Activated CD4-positive, alpha-beta T cell treated with anti-CD3 and anti-CD28 coated beads, Interleukin-2, amount 50 U/mL, for 48 hours (primary cell): ENCODE measurements at places on chromosomes 6 and 20.

- DNase-seq: no peak
Measured at GRCh38 chr20:44104798-44105517, 82.0 kb downstream of the JPH2 start.

- DNase-seq: no peak
Measured at GRCh38 chr6:114267897-114268296, 74.9 kb downstream of the HS3ST5 start.

- no peak for DNase-seq
Measured at GRCh38 chr20:15359056-15359455, 1021.6 kb upstream of the FLRT3 start.

GRCh38 chr6:159701413-159701999 is 8.5 kb upstream of the SOD2 start:
- no peak for DNase-seq

DNA sequence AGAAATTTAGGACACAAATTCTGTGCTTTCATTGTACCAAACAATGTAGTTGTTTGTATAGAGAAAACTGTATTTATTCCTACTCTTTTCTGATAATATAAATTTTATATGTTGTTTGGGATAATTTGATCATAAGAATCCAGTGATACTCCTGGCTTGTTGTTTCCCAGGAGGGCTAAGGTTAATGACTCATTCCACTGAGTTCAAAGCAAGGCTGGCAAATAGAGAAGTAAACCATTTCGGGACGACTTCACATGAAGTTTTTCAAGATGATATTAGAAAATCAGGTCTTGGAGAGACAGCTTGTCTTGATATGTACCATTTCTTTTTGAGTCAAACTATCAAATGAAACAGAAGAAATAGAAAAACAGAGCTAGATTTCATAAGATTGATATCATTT is 326.1 kb upstream of the CNR1 start:
- DNase-seq: no peak

- DNase-seq: peak; percentile 73
Measured at GRCh38 chr20:51497542-51498467, 44.7 kb downstream of the NFATC2 start.

- peak; percentile 22 for DNase-seq
Measured at GRCh38 chr20:49821870-49822331, 9.3 kb downstream of the SLC9A8 start.

GRCh38 chr20:23595941-23596340 is 9.8 kb downstream of the CST9 start:
- DNase-seq: no peak

DNA sequence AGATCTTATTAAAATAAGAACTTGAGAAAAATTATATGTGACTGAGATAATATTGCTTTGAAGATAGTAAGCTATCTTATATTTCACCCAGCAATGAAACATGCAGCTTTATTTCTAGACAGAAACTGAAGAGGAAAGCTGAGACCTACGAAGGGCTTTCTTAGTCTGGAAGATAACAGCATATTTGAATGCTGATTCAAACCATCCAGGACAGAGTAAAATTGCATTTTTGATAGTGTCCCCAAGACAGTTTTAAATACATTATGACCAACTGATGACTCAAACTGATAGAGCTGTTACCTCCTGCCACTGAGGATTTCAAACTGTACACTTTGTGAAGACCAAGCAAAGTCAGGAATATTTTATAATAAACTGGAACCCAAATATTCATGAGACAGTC is 409.6 kb downstream of the GRIK2 start:
- DNase-seq: no peak

- no peak for DNase-seq
Measured at GRCh38 chr6:155400654-155400965, 55.0 kb downstream of the NOX3 start.

- peak; percentile 46 for DNase-seq
Measured at GRCh38 chr6:42450477-42451332, 1.0 kb downstream of the TRERF1 start.

- DNase-seq: no peak
Measured at GRCh38 chr20:535958-536357, 7.6 kb downstream of the CSNK2A1 start.

DNA sequence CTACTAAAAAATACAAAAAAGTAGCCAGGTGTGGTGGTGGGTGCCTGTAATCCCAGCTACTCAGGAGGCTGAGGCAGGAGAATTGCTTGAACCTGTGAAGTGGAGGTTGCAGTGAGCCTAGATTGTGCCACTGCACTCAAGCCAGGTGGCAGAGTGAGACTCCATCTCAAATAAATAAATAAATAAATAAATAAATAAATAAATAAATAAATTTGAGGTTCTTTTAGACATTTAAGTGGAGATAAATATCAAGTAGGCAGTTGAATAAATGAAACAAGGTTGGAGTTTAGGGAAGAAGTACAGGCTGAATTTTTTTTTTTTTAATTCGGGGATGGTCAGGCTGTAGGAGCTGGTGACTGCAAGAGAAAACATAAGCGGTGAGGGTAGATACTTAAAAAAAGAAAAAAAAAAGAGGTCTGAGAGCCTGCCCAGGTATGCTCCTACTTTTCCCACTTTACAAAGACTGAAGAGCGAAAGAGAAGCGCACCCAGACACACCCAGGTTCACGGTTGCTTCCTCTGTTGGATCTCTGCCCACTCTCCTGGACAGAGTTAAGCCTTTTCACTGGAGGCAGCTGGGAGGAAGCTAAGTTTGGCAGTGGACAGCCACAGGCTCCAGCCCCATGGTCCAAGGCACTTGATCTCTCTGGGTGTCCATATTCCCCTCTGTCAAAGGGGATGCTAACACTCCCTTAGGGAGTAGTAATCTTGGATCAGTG is 100.9 kb upstream of the PRDM1 start:
- no peak for DNase-seq
